Activated CD4-positive, alpha-beta T cell treated with anti-CD3 and anti-CD28 coated beads, Interleukin-2, amount 50 U/mL, for 24 hours (primary cell): ENCODE measurements at places on chromosomes 12 and 14.

GRCh38 chr12:24081606-24082005 lies 132.1 kb upstream of the SOX5 start:
- no peak for DNase-seq

- DNase-seq, result no peak
Measured at GRCh38 chr12:20024194-20024593, 344.1 kb upstream of the PDE3A start.

GRCh38 chr12:92938018-92938417 lies 8.9 kb upstream of the EEA1 start:
- DNase-seq, result no peak

GRCh38 chr12:122870867-122871664 lies 24.9 kb downstream of the VPS37B start:
- DNase-seq, result no peak

DNA sequence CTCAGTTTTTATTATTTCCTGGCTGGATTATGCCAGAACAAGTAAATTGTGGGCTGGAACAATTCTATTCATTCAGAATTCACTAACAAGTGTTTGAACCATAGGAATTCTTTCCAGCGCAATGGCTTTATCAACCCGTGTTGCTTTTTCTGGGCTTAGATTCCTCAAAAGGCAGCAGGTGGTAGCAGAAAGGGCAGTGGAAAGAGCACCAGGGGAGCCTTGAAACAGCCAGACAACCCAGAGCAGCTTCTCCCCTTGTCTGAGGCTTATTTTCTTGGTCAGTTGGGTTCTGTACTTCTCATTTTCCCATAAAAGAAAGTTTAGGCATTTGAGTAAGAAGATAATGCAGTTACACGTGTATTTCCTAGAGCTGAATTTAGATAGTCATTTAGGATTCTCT lies 130.7 kb downstream of the OTOGL start:
- no peak for DNase-seq

DNA sequence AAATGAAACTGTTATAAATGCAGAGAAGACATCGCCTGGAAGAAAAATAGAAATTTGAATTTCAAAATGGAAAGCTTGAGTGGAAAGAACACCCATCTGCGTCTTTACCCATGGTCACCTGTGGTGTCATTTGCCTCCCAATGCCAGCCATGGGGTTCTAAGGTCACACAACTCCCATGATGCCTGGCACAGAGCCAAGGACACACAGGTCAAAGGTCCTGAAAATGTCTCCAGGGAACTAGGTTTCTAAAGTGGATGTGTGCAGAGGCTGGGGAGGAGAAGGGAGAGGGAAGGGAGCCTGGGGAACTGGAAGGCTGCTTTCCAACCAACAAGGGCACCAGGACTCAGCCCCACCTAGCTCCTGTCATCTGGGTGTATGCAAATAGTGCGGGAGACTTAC lies 724.0 kb upstream of the TMEM132C start:
- DNase-seq, result no peak

DNA sequence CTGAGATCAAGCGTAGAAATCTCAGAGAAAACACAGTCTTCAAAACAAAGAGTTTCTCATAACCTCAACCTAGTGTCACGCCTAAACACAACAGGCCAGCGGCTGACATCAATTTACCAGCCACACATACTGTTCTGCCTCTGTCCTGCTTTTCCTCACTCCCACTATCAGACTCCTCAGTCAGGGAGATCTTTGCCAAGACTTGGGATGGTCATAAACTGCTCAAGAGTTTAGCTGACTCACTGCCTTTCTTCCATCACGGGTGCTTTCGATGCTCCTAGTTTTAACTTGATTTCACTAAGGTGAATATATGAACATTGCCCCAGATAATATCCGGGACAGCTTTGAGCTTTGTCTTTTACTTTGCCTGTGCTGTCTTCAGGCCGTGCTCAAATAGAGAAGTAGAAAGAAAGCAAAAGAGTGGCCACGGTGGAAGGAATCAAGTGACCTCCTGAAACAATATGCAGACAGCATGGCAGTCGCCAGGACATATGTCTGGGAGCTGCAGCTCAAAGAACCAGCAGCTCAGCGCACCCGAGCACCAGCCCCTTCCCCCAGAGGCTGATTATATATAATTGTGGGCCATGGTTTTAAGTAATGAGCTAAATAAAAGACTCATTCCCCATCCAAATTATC lies 12.1 kb downstream of the MDM1 start:
- DNase-seq, result no peak

DNA sequence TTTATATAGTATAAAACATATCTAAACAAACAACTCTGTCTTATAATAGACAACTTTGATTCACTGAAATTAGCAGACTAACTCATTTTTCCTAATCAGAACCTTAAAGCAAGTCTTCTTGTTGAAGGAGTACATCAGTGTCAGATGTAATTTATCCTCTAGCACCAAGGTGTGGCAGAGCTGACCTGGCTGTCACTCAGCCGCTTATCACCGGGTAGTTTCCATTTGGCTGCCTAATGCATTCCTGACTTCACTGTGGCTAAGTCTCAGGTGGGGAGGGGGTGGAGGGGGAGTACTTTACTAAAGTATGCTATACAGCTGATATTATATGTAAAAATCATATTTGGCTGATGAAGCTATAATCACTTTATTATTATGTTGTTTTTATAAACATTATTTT lies 339.9 kb upstream of the RGS6 start:
- DNase-seq, result no peak

DNA sequence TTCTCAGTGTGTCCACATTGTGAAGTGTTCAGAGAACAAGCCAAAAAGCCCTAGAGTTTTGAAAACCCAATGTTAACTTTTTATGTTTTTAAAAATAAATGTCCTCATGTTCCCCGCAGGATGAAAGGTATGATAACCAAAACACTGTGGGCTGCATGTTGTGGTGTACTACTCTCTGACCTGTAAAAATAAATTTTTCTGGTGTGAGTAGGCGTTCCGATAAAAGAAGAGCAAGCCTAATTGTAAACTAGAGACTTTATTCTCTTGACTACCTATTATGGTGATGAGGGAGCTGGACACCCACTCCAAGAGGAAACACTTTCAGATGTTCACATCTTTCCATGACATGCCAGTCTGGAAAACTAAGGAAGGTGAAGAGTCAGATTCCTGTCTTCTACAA lies 18.2 kb downstream of the PTGER2 start:
- no peak for DNase-seq

GRCh38 chr12:4445156-4446101 lies at the start of gene FGF6:
Gene FGF6 (minus strand): TSS chr12:4445815. CDS start chr12:4445570, 245 bp downstream.
- no peak for DNase-seq

GRCh38 chr12:19186722-19187661 lies 57.5 kb downstream of the PLEKHA5 start:
- no peak for DNase-seq

GRCh38 chr12:94078138-94078723 lies 70.1 kb upstream of the PLXNC1 start:
- DNase-seq, result no peak

DNA sequence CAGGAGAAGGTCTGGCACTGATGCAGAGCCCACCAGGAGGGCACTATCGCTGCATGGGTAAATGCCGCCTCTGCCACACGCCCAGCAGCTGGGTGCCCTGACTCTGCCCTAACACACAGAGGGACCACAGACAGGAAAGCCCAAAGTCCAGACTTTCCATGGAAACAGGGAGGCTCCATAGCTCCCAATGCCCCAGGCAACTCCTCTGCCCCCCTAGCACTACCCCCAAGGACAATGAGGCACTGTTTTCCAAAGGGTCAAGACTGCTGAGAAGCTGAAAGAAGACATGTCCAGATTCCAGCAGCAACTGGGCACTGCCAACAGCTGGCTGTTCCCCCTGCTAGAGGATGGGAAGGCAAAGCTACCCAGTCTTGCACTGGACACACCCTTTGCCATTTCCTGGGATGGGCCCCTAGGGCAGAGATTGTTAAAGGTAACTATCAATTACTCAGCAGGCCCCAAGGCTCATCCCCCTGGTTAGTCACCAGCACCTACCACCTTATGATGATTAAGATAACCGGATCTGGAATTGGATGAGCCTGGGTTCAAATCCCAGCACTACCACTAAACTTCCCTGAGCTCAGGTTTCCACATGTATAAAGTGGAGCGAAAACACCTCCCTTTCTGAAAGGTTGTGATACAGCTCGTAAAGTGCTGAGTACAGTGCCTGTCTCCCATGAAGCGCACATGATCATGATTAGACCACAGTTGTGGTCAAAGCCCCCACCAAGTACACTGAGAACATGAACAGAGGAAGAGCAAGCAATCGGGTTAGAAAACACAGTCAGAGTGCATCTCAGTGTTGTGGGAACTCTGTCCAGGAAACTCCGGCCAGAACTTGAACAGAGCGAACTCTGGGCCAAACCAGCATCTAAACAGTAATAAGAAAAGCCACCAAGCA lies 3.3 kb downstream of the PXN start:
- no peak for DNase-seq

DNA sequence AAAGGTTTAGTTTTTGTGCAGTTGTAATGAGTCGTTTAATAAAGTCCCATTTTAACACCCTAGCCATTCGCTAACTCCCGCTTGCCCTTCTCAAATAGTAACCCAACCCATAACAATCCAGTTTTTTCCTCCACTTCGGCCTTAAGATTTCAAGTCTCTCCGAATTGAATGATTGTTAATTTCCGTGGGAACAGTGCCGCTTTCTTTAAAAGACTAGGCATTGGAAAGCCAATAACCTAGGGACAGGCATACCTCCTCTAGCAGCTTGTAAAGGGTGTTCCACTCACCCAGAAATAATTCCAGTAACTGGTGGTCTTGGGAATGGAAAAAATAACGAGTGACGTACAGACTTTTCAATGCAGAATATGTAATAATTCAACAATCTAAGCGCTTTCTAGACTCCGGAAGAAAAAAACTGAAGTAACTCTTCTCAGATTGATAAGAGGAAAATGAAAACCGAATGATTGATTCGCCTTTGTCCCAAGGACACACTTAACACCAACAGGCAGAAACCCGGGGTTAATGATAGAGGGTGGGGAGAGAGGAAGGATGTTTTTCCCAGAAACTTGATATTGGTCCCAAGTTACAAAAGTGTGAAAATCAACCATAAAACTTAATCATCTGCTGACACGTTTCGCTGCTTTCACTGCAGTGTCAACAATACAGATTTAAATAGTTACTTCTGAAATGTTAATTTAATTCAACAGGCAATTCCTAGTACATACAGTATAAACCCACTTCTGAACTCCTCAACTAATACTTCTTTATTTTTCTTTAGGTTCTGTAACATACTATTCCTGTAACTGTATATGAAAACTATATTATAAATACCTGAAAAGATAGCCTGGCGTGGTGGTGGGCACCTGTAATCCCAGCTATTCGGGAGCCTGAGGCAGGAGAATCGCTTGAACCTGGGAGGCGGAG lies 1.0 kb upstream of the SINHCAF start:
- no peak for DNase-seq

GRCh38 chr14:69750495-69750894 lies 16.4 kb upstream of the SRSF5 start:
- DNase-seq, result no peak

DNA sequence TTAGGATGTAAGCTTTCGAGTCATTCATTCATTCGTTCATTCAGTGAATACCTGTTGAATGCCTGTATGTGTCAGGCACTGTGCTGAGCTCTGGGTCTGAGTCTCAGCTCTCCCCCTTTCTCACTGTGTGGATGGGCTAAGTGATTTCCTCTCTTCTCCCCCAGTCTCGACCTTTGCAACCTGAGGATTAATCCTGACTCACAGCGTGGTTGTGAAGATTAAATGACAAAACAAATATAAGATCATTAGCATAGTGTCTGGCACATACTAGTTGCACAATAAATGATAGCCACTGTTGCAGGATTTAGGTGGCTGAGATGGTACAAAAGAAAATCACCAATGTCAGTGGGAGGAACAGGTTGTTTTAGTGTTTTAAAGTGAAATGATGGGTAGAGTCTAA lies 136.7 kb downstream of the GPR135 start:
- no peak for DNase-seq

GRCh38 chr14:59161561-59162175 lies 26.8 kb upstream of the DAAM1 start:
- DNase-seq, result no peak

DNA sequence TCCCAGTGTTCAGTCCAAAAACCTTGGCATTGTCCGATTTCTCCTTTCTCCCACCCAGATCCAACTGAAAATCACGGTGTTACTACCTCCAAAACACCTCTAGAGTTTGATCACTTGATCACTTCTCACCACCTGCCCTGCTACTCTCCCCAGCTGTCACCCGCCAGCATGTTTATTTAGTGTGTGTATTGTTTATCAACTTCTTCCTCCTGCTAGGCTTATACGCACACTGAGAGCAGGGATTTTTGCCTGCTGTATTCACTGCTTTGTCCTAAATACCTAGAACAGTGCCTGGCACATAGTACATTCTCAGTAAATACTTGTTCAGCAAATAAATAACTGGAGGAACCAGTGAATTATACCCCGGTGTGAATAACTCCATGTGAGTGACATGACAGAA lies 5.0 kb downstream of the BDKRB1 start:
- no peak for DNase-seq

DNA sequence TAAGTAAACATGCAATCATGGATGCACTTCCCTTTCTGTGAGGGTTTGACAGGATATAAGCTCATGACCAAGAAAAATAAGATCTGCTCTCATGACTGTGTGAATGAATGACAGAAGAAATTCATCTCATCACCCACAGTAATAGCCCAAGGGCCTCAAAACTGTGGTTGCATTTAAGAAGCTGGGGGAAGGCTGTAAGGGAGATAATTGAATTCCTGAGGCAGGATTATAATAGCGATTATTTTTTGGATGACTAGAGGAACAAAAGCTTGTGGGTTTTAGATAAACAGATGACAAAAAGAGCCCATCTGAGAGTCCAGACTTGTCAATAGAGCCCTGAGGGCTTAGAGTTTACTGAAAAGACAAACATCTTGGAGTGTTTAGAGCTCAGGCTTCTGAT lies 161.2 kb downstream of the NTF3 start:
- no peak for DNase-seq

GRCh38 chr14:90379106-90379505 lies 17.7 kb upstream of the CALM1 start:
- DNase-seq, result no peak

DNA sequence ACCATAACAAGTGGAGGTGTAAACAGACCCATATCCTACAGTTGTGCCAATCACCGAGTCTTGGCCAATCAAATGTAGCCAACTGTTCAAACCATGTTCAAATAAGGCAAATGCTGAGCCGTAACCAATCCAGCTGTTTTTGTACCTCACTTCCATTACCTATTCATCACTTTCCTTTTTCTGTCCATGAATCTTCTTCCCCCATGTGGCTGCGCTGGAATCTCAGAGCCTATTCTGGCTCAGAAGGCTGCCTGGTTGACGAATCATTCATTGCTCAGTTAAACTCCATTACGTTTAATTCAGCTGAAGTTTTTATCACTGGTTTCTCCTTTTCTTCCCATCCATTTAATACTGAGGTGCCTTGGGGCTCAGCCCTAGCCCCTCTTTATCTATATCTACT lies 71.1 kb downstream of the TBC1D30 start:
- no peak for DNase-seq

GRCh38 chr14:69092840-69093422 lies 60.0 kb downstream of the DCAF5 start:
- no peak for DNase-seq

GRCh38 chr14:48748151-48748675 lies 838.0 kb downstream of the RPS29 start:
- no peak for DNase-seq
